ENCODE measurements at places on chromosomes 3 and 15.

DNA sequence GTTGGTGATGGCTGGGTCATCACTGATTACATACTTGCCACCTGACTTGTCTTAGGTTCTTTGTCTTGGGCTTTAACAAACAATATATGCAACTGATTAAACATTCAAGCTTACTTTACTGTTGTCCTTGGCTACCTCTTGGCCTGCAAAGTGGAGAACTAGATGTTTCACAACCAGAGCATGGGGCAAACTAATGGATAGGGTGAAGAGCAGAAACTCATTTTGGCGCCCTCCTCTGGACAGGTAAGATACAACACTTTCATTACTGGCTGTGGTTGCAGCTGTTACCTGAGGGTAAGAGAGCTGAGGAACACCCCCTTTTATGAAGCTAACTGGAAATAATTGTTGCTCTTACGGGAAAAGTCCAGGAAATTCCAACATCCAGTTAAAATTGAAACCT, 262.1 kb downstream of the NAALADL2 start:
- DNase-seq: no peak
- no peak overlapping the region for H3K27ac ChIP-seq
- no peak overlapping the region for H3K4me3 ChIP-seq
- H3K27me3 ChIP-seq: no peaks in the 10 kb centered on the region
- H3K4me1 ChIP-seq: no peaks in the 10 kb centered on the region

GRCh38 chr3:193499801-193500485, 54.8 kb downstream of the ATP13A4 start:
- no peaks in the 10 kb centered on the region for H3K27me3 ChIP-seq
- H3K4me3 ChIP-seq: no peak overlapping the region
- no peaks in the 10 kb centered on the region for H3K36me3 ChIP-seq
- no peak for DNase-seq
- no peak overlapping the region for H3K27ac ChIP-seq

- DNase-seq: no peak
- H3K27me3 ChIP-seq: no peaks in the 10 kb centered on the region
- no peaks in the 10 kb centered on the region for H3K36me3 ChIP-seq
Measured at GRCh38 chr3:81658322-81658997, 103.0 kb downstream of the GBE1 start.

GRCh38 chr3:9912294-9912935, 4.5 kb upstream of the IL17RC start:
- DNase-seq: no peak
- peaks cover 12% of the 10 kb centered on the region for H3K36me3 ChIP-seq
- H3K27ac ChIP-seq: no peak overlapping the region
- peaks cover 47% of the 10 kb centered on the region for H3K4me1 ChIP-seq

- H3K36me3 ChIP-seq: no peaks in the 10 kb centered on the region
- DNase-seq: no peak
- no peak overlapping the region for H3K4me3 ChIP-seq
- no peak overlapping the region for H3K27ac ChIP-seq
Measured at GRCh38 chr3:49016414-49017228, 1.8 kb downstream of the DALRD3 start.

DNA sequence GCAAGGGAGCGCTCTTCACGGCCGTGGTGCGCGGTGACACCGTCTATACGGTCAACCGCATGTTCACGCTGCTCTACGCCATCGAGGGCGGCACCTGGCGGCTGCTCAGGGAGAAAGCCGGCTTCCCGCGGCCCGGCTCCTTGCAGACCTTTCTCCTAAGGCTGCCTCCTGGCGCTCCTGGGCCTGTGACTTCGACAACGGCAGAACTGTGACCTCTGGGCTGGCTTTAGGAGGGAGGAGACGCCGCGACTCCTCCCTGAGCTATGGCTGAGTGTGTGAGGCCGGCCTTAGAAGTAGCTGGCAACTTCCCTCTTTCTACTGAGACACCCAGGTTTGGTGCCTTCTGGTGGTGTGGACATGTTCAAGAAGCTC, 1.4 kb downstream of the KBTBD13 start:
- peaks cover 14% of the 10 kb centered on the region for H3K4me1 ChIP-seq
- no peak for DNase-seq
- H3K36me3 ChIP-seq: no peaks in the 10 kb centered on the region
- H3K27ac ChIP-seq: no peak overlapping the region
- no peaks in the 10 kb centered on the region for H3K27me3 ChIP-seq
- H3K4me3 ChIP-seq: no peak overlapping the region

DNA sequence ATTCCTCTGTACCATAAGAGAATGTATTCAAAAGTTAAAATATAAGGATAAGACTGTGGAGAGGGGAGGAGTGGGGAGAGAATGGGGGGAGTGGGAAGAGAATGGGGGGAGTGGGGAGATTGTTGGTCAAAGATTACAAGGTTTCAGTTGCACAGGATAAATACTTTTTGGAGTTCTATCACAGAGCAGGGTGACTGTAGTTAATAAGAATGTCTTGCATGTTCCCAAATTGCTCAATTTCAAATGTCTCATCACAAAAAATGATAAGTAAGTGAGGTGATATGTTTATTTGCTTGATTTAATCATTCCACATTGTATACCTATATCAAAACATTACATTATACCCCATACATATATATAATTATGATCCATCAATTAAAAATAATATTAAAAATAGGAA, 23.0 kb upstream of the MEF2A start:
- H3K4me3 ChIP-seq: no peak overlapping the region
- no peaks in the 10 kb centered on the region for H3K36me3 ChIP-seq
- no peaks in the 10 kb centered on the region for H3K27me3 ChIP-seq
- H3K27ac ChIP-seq: no peak overlapping the region
- DNase-seq: no peak

GRCh38 chr3:131233900-131234668, 147.5 kb upstream of the NUDT16 start:
- no peaks in the 10 kb centered on the region for H3K27me3 ChIP-seq
- no peak for DNase-seq
- H3K36me3 ChIP-seq: no peaks in the 10 kb centered on the region
- H3K4me1 ChIP-seq: no peaks in the 10 kb centered on the region
- no peak overlapping the region for H3K4me3 ChIP-seq
- no peak overlapping the region for H3K27ac ChIP-seq

- DNase-seq: no peak
- H3K4me3 ChIP-seq: no peak overlapping the region
- no peaks in the 10 kb centered on the region for H3K27me3 ChIP-seq
- no peaks in the 10 kb centered on the region for H3K36me3 ChIP-seq
- peaks cover 7% of the 10 kb centered on the region for H3K4me1 ChIP-seq
- no peak overlapping the region for H3K27ac ChIP-seq
Measured at GRCh38 chr3:61983479-61983878, 389.9 kb downstream of the FEZF2 start.

DNA sequence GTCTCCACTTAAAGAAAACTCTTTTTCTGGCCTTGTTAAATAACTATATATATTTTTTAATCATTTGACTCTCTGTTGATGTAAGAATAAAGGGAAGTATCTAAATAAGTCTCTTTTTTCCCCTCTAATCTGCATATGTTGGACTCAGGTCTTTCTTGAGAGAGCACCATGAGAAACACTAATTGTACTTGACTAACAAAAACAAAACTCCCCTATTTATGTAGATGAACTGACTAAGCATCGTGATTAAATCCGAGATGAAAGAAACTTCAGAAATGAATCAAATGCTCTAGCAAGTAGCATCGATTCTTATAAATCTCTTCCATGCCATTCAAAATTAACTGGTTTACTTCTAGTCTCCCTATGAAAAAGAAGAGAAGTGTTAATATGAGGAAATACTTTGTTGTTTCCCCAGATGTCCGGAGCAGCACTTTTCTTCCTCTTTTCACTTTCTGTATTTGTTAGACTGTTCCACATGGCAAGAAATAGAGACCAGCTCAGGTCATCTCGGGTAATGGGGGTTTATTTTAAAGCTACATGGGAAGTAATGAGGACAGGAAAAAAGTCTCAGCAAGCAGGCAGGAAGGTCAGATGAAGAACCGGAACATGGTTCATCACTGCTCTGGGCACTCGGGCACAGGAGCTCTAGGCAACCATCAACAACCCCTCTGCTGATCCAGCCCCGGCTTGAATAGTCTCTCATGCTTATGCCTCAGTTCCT, 288.3 kb downstream of the CNTN6 start:
- no peak overlapping the region for H3K27ac ChIP-seq
- H3K27me3 ChIP-seq: no peaks in the 10 kb centered on the region

GRCh38 chr3:47746264-47746663, 35.4 kb downstream of the SMARCC1 start:
- no peaks in the 10 kb centered on the region for H3K4me1 ChIP-seq
- no peaks in the 10 kb centered on the region for H3K27me3 ChIP-seq
- no peak overlapping the region for H3K4me3 ChIP-seq
- H3K36me3 ChIP-seq: no peaks in the 10 kb centered on the region
- H3K27ac ChIP-seq: no peak overlapping the region

GRCh38 chr3:126881861-126882260, 101.1 kb upstream of the PLXNA1 start:
- H3K4me3 ChIP-seq: no peak overlapping the region
- no peak overlapping the region for H3K27ac ChIP-seq
- H3K27me3 ChIP-seq: no peaks in the 10 kb centered on the region
- no peaks in the 10 kb centered on the region for H3K36me3 ChIP-seq
- H3K4me1 ChIP-seq: no peaks in the 10 kb centered on the region
- DNase-seq: no peak

- DNase-seq: no peak
- no peak overlapping the region for H3K27ac ChIP-seq
- no peaks in the 10 kb centered on the region for H3K27me3 ChIP-seq
- no peaks in the 10 kb centered on the region for H3K36me3 ChIP-seq
- H3K4me1 ChIP-seq: peaks cover 1% of the 10 kb centered on the region
Measured at GRCh38 chr3:171230865-171231264, 204.3 kb upstream of the SLC2A2 start.

DNA sequence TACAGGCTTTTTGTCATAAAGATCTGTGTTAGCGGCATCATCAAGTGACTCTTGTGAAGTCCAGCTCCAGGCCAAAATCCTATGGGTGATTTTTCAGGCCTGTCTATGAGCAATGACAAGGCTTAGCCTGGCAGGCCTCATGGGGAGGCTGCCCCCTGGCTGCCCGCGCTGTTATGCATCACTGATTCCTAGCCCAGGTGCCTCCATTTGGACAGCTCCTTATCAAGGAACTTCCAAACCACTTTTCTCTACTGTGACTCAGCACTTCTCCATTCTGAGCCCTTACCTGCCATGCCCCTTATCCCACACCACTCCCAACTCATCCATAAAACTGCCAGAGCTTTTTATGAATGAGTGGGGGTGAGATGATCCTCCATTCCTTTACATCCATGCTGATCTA, 91.5 kb upstream of the C3orf80 start:
- H3K4me1 ChIP-seq: no peaks in the 10 kb centered on the region
- H3K27ac ChIP-seq: no peak overlapping the region
- H3K27me3 ChIP-seq: no peaks in the 10 kb centered on the region

DNA sequence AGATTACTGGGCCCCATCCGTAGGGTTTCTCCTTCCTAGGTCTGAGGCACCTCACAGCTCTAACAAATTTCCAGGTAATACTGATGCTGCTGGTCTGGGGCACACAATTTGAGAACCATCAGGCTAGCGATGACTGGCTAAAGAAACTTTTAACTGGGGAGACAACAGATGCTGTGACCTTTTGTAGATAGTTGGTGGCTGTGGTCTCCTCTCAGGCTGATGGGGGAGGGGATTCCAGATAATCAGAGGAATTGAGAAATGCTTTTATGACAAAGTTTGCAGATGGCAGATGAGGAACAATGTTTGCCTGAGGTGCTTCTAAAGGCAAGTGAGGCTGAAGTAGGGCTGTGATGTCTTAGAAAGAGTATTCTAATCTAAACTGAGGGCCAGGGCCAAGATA, 13.8 kb upstream of the CCR9 start:
- no peaks in the 10 kb centered on the region for H3K27me3 ChIP-seq
- DNase-seq: no peak
- no peak overlapping the region for H3K4me3 ChIP-seq
- no peaks in the 10 kb centered on the region for H3K4me1 ChIP-seq
- H3K27ac ChIP-seq: no peak overlapping the region

- no peaks in the 10 kb centered on the region for H3K36me3 ChIP-seq
- H3K4me3 ChIP-seq: no peak overlapping the region
- no peaks in the 10 kb centered on the region for H3K27me3 ChIP-seq
- no peaks in the 10 kb centered on the region for H3K4me1 ChIP-seq
- no peak overlapping the region for H3K27ac ChIP-seq
Measured at GRCh38 chr3:42371776-42372175, 38.6 kb downstream of the LYZL4 start.

- H3K27ac ChIP-seq: no peak overlapping the region
- no peaks in the 10 kb centered on the region for H3K36me3 ChIP-seq
- H3K4me1 ChIP-seq: no peaks in the 10 kb centered on the region
- no peak for DNase-seq
- no peak overlapping the region for H3K4me3 ChIP-seq
Measured at GRCh38 chr15:56857828-56858227, 60.6 kb upstream of the TCF12 start.

DNA sequence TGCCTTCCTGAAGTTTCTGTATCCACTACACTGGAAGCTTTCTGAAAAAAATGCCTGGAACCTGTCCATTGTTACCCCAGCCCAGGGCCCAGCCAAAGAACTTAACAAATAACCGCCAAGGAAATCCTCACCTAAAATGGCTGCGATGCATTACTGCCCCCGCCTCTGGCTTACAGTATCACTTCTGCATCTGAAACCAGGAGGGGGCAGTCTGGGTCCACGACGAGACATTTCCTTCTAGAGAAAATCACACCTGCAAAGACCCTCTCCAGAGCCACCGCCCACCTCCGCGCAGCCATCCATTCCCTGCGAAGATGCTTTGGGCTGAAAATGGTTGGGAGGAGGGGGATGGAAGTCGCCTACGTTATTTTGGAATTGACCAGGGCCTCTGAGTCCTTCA, 22.4 kb upstream of the CELF6 start:
- peak; percentile 78 for DNase-seq
- no peaks in the 10 kb centered on the region for H3K36me3 ChIP-seq
- no peaks in the 10 kb centered on the region for H3K4me1 ChIP-seq
- no peaks in the 10 kb centered on the region for H3K27me3 ChIP-seq
- H3K27ac ChIP-seq: no peak overlapping the region
